ENCODE measurements at places on chromosomes 1 and 21.

DNA sequence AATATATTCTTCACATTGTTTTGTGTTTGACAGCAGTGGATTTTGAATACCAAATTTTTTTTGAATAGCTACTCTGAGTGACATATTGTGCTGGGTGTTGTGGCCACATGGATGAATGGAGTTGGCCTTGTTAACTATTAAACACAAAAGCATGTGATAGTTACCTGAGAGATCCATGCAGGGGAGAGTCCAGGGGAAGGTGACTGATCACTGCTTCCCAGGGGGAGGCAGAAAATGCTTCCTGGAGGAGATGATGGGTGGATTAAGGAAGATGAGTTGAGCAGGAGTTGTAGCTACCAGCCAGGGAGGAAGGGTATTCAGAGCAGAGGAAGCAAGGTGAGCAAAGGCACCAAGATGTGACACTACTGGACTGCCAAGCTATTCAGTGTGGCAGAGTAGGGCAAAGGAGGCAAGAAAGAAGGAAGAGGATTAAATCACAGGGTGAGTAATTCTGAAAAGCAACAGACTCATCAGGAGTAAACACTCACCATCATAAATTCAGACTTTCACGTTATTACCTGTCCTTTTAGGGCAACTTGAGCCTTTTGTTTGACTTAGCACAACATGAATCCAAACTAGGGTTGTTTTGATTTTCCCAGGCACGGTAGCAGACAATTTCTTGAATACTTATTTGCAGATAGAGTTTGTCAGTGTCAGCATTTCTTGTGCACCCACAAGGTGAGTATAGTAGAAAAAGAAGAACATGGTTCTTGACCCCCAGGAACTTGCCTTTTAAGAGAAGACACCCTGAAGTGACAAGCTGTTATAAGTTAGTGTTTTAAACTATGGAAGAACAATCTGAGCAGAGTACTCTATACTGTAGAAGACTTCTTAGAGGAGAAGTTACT, 4.2 kb downstream of the CD46 start:
- DNase-seq, result no peak

GRCh38 chr21:25406887-25407579, 200.2 kb downstream of the MRPL39 start:
- DNase-seq, result no peak

DNA sequence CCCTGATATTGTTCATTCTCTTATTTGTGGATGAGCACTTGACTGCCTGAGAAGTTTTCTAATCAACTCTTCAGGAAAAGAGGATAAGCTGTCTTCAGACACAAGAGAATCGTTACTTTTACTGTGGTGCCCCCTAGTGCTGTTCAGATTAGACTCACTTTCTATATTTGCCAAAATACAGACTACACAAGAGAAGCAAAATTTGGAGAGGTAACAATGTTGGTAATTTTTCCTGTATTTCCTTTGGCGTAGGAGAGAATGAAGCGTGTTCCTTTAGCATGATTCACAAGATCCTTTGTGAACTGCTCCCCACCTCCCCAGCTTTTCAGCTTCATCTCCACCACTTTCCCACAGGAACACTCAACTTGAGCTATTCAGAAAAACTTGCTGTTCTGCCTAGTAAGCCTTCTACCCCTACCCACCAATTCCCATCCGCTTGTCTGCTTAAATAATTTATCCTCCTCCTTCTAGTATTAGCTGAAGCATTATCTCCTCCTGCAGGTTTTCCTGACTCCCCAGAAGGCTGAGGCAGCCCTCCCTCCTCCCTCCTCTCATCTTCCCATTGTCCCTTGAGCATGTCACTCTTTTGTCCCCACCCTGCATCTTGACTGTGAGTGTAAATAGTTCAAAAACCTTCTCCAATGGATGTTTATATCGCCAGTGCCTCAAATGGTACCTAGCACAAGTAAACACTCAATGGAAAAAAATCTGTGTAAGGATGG, 4.5 kb downstream of the TNFSF4 start:
- DNase-seq, result peak; percentile 73

- no peak for DNase-seq
These were observed 44.6 kb downstream of the UBR4 start for GRCh38 chr1:19165501-19165900.

DNA sequence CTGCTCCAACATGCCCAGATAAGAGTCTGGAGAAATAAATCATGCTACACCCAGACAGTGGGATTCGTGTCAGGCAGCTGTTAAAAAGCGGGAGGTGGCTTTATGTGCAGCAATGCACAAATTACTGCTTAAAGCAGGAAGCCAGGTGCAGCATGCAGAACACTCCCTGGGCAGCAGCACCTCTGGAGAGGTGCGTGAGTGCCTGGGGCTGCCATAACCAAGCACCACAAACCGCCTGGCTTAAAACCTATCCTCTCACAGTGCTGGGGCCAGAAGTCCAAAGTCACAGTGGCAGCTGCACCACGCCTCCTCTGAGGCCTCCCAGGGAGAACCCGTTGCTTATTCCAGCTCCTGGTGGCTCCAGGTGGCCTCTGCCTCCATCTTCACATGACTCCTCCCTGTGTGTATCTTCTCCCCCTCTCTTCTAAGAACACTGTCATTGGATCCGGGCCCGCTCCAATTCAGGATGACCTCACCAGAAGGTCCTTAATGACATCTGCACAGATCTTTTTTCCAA, 115.6 kb downstream of the SIK1 start:
- DNase-seq, result no peak

DNA sequence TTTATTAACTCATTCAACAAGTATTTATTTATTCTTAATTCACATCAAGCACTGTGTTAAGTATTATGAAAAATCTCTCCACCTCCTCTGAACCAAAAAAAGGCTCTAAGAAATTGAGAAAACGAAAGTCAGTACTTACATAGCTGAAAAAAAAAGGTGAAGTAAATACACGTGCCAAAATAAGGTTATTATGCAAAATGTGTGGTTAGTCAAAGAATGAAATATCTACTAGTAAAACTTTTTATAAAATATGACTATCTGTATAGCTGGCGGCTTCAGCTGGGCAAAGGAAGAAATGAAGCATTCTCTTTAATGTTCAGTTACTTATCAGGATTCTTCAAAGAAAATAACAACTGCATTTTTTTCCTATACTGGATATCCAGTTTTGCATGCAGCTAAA, 35.5 kb upstream of the ASPM start:
- DNase-seq, result no peak

DNA sequence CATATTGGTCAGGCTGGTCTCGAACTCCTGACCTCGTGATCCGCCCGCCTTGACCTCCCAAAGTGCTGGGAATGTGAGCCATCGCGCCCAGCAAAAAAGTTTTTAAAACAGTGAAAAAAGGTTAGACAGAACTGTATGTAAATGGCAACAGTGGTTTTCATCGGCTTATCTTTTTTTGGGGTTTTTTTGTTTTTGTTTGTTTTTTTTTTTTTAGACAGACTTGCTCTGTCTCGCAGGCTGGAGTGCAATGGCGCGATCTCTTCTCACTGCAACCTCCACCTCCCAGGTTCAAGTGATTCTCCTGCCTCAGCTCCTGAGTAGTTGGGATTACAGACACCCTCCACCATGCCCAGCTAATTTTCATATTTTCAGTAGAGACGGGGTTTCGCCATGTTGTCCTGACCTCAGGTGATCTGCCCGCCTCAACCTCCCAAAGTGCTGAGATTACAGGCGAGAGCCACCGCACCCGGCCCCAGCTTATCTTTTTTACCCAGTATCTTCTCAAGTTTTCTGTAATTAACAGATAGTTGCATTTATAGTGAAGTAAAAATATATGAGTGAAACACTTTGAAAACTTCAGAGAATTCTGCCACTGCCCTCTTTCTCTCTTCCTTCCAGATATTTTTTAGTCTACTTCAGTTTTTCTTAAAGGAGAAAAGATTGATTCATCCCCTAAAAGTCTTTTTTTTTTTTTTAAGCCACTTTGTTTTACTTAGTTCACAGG, 13.1 kb downstream of the TIMM17A start:
- no peak for DNase-seq

GRCh38 chr1:162716552-162716951, 74.0 kb upstream of the HSD17B7 start:
- no peak for DNase-seq

GRCh38 chr1:29683472-29683871, 447.1 kb downstream of the PTPRU start:
- DNase-seq, result no peak

GRCh38 chr1:17856496-17857108, 101.5 kb downstream of the ACTL8 start:
- no peak for DNase-seq

DNA sequence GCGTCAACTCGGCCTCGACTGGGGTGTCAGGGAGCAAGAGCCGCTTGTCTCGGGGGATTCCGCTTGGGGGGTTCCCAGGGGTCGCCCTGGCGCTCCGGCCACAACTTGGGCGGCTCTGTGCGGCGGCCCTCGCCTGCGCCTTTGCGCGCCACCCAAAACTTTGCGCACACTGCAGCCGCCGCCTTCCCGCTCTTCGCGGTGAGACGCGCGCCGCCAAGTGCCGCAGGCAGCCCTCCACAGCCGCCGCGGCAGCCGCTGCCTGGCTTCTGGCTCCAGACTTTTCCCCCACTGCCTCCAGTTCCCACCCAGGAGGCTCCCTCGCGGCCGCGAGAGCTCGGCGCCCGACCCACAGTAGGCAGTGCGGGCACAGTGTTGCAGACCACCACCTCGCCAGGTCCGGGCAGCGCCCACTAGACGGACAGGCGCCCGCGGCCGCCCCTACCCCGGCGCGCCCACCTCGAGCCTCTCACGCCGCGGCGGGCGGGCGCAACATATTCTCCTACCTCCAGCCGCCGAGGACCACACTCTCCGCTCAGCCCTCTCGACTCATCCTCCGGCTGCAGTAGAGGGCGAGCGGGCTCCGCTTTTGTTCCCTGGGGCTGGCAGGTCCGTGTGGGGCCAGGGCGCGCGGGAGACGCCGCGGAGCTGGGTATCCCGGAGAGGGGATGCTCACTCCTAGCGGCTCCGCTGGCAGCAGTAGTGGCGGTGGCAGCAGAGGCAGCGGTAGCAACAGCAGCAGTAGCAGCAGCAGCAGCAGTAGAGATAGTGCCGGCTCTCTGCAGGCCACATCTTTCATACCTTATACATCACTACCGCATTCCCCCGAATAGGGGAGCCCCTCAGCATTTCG, 296.6 kb downstream of the OMA1 start:
- no peak for DNase-seq

- no peak for DNase-seq
These were observed 184.9 kb downstream of the NCAM2 start for GRCh38 chr21:21183092-21183491.

- DNase-seq, result peak; percentile 72
These were observed 75.8 kb downstream of the CTH start for GRCh38 chr1:70486676-70487458.

DNA sequence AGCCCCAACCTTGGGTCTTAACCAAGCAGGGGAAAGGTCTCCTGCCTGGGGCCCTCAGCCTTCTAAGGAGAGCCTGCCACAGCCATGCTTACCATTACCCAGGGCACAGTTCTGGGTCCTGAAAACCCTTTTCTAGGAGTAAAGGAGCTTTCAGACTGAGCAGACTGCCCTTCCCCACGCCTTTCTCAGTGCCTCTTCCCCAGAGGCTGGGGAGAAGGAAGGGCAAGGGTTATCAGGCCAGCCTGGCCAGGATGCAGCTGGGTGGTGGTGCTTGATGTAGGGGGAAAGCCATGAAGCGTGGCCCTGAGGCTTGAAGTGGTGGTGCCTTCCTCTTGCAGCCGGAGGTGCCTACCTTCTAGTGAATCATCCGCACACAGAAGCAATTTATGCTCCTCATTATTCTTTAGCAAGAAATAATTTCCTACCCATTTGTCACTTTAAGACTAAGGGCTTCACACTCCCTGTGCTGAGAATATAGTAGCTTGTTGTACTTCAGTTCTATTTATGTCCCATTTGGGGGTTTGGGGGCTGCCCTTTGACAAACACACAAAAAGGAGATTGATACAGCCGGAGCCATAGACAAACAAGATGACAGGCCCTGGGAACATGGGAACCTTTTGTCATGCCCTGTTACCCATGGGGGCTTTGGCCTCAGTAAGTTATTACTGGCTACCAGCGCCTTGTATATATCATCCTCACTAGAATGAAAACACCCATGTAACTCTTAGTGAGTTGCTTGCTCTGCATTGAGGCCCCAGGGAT, 40.7 kb downstream of the MAN1C1 start:
- no peak for DNase-seq

GRCh38 chr21:24628046-24628445, 979.2 kb downstream of the MRPL39 start:
- DNase-seq, result no peak

DNA sequence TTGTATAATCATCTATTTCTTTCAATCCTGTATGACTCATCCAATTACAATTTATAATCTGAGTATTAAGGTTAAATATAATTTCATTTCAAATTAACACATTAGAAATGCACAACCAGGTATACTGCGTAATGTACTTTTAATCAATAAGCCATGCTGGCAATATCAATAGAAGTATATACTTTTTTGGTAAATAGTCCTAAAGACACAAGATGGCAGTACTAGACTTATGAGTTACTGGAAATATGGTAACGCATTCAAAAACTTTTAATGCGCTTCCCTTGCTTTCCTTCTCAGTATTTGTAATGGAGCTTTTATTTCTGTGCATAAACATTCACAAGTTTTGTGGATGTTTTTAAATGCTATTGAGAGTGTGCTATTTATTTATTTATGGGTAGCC, 1162.0 kb upstream of the TMPRSS15 start:
- no peak for DNase-seq

DNA sequence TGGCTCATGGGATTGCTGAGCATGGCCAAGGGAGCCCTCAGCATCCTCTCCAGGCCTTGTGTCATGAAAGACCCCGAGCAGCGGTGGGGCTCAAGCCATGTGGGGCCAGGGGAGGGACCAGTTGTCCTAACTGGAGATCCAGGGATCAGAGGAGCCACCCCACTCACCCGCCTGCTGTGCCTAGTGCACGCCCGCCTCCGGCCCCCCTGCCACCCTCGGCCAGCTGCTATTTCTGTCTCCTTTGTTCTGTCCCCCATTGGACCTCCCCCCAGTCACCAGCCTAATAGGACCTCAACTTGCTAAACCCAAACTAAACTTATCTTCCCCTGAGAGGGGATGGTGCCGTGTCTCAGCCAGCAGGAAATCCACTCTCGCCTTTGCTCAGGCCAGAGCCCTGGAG, 44.4 kb downstream of the TP73 start:
- DNase-seq, result no peak

DNA sequence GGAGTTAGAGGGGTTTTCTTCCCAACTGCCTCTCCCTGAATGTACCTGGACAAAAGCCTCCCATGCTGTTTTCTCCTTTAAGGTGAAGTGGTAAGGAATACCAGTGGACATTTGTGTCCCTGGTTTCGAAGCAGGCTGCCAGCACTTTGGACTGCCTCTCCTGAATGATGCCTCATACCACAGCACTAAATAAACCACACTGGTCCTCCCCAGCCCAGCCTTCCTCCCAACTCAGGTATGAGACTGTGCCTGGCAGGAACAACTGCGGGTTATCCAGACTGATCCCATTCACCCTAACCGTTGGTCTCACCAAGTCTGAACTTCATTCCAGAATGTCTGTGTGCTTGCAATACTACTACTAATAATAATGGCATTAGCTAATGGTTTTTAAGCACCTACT, 9.3 kb downstream of the COQ8A start:
- DNase-seq, result no peak

- DNase-seq, result no peak
These were observed 36.0 kb downstream of the CENPF start for GRCh38 chr1:214638997-214639396.

GRCh38 chr1:12475101-12475500, 142.9 kb downstream of the DHRS3 start:
- DNase-seq, result no peak

GRCh38 chr1:159556931-159557369, 21.1 kb upstream of the OR10J5 start:
- no peak for DNase-seq
